ENCODE measurements at places on chromosomes 12 and 14. TPM values are rescaled to one million over a fixed set of nuclear protein-coding genes. Genes with fewer than 3 reads are reported as not detected.

NELL2 gene
- 0.11 TPM for total RNA-seq

ACSM4 gene
- total RNA-seq = not detected

PTGER2 gene
- not detected for total RNA-seq

MAGOHB gene
- total RNA-seq = 49.8 TPM

TSHR gene
- total RNA-seq = not detected

TRPV4 gene
- total RNA-seq = 0.35 TPM

- peaks cover 57% of the 10 kb centered on the region for H3K36me3 ChIP-seq
- no peak for DNase-seq
- no peaks in the 10 kb centered on the region for H3K4me1 ChIP-seq
- no peaks in the 10 kb centered on the region for H3K27me3 ChIP-seq
Measured at GRCh38 chr12:64486657-64487056, 34.7 kb downstream of the TBK1 start.

- no peaks in the 10 kb centered on the region for H3K36me3 ChIP-seq
- no peak overlapping the region for H3K4me3 ChIP-seq
- no peak overlapping the region for H3K27ac ChIP-seq
- no peak for DNase-seq
Measured at GRCh38 chr12:4145990-4146859, 127.3 kb upstream of the CCND2 start.

GRCh38 chr12:57793920-57794319 is 11.3 kb downstream of the TSFM start:
- H3K4me1 ChIP-seq = no peaks in the 10 kb centered on the region
- no peaks in the 10 kb centered on the region for H3K27me3 ChIP-seq
- peaks cover 71% of the 10 kb centered on the region for H3K36me3 ChIP-seq
- no peak for DNase-seq

GRCh38 chr12:117114784-117115183 is 15.6 kb upstream of the TESC start:
- DNase-seq = no peak
- H3K4me3 ChIP-seq = no peak overlapping the region
- peaks cover 9% of the 10 kb centered on the region for H3K27me3 ChIP-seq
- H3K27ac ChIP-seq = no peak overlapping the region
- peaks cover 58% of the 10 kb centered on the region for H3K4me1 ChIP-seq
- no peaks in the 10 kb centered on the region for H3K36me3 ChIP-seq

DNA sequence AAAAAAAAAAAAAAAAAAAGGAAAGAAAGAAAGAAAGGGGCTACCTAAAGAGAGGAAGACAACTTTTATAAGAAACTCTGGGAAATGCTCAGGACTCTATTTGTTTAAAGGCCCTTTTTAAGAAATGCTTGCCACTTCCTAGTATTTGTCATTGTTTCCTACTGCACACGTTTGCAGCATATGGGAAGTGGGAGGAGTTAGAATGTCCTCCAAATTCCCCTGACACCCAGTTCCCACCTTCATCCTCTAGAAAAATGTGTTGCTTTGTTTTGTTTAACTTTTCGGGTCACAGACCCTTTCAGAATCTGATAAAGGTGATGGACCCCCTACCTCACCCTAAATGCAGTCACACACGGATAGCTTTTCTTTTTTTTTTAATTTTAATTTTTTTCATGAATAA is 40.8 kb downstream of the NINJ2 start:
- H3K27me3 ChIP-seq = no peaks in the 10 kb centered on the region
- no peak for DNase-seq
- peaks cover 84% of the 10 kb centered on the region for H3K4me1 ChIP-seq
- H3K27ac ChIP-seq = no peak overlapping the region
- no peak overlapping the region for H3K4me3 ChIP-seq

Data from HepG2 (cell line).